ENCODE measurements at places on chromosomes 13 and 19.
A peak's percentile ranks its signal among the peaks of the same experiment; 100 is the strongest.

GRCh38 chr13:45859705-45860104 lies 8.2 kb upstream of the SIAH3 start:
- no peak for DNase-seq

GRCh38 chr19:49677901-49678674 lies 1.0 kb downstream of the PRMT1 start:
- peak; percentile 78 for DNase-seq

- DNase-seq = no peak
These were observed 26.4 kb downstream of the B3GLCT start for GRCh38 chr13:31225998-31226675.

- no peak for DNase-seq
These were observed 43.2 kb downstream of the CCNA1 start for GRCh38 chr13:36475468-36475867.

- no peak for DNase-seq
These were observed 2.1 kb upstream of the CEACAM19 start for GRCh38 chr19:44668985-44669764.

DNA sequence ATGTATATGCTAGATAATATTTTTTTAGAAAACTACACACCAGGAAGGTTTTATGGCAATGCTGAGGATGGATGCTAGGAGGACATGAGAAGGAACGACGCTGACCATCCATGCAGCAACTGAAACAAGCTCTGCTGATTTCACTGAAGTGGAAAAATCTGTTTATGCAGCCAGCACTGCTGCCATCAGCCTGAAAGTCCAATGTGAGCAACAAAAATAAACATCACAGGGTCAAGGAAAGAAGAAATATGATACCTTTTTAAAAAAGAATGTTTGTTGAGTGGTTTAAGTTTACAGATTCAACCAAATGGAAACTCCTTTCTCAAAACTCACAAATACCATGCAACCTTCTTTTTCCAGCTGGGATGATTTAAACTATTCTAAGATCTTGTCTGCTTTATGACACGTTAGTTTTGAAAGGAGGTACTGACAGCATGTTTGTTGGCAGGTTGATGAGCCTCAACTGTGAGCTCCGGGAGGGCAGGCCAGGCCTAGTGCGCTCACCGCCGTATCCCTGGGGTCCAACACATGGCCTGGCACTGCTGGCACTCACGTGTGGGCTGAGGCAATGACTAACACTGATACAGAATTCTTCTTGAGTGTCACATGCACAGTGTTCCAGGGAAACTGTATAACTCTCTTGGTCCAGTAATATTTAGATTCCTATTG lies 46.8 kb downstream of the LATS2 start:
- no peak for DNase-seq

DNA sequence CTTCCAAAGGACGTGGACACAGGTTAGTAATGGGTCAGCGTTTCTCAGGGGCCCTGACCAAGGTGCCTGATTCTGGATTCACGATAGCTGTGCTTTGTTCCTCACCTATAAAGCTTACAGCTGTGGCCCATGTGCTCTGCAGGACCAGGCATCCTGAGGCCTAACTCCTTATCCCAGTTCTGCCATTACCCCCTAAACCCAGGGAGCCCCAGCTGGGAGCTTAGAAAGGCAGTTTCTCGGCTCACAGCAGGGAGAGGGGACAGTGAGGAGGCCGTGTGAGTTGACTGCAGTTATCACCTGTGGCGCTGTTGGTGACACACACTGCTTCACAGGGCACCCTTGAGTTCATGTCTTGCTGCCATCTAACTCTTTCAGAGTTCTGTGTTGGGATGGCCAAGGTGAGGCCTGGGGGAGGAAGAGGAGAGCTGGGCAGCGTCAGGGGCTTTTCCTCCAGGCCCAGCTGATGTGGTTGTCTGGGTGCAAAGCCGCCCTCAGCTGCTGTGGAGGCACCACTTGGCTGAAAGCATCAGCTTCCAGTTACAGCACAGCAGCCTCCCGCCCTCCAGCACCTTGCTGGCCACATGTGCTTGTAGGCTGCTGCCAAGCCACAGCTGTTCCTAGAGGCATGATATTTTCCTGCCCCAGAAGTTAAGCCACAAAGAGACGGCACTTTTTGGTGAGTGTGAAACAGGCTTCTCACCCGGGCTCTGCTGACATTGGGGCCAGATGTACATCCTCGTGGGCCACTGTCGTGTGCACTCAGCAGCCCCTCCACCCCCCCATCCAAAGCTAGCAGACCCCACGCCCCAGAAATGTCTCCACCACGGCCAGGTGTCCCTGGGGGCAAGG lies 99.6 kb upstream of the MCF2L start:
- no peak for DNase-seq

DNA sequence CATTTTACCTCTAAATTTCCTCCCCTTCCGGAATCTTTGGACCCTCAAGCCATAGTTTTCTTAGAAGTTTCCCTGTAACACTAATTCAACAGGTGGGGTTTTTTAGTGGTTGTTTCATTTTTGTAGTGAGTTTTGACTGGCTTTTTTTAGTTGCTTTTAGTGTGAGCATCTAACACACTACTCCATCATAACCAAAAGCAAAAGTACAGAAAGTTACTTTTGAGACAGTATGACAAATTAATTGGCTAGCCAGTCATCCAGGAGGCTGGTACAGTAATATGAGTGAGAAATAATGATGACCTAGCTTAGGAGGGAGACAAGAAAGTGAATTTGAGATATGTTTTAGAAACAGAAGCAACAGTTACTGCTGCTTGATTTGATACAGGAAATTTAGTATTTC lies 71.5 kb downstream of the DNAJC15 start:
- DNase-seq = no peak

DNA sequence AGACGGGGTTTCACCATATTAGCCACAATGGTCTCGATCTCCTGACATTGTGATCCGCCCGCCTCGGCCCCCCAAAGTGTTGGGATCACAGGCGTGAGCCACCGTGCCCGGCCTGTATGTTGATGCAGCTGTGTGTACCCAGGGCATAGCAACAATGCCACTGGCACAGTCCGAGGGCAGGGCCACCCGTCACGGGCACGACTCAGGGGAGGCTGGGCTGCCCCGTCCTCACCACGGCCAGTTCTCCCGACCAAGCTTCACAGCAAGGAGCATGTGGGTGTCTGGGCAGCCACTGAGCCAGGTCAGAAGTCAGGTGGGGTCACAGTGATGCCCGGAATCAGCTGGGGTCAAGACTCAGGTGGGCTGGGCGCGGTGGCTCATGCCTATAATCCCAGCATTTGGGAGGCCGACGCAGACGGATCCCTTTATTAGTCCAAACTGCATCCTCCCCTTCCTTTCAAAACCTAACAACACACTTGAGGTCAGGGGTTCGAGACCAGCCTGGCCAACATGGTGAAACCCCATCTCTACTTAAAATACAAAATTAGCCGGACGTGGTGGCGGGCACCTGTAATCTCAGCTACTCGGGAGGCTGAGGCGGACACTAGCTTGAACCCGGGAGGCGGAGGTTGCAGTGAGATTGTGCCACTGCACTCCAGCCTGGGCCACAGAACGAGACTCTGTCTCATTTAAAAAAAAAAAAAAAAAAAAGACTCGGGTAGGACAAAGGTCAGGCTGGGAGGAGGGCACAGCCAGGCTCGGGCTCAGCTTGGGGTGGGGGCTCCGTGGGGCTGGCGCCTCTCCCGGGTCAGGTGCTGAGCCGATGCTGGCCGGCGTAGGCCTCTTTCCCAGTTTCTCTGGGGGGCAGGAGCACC lies 1.2 kb upstream of the CDC34 start:
- no peak for DNase-seq

DNA sequence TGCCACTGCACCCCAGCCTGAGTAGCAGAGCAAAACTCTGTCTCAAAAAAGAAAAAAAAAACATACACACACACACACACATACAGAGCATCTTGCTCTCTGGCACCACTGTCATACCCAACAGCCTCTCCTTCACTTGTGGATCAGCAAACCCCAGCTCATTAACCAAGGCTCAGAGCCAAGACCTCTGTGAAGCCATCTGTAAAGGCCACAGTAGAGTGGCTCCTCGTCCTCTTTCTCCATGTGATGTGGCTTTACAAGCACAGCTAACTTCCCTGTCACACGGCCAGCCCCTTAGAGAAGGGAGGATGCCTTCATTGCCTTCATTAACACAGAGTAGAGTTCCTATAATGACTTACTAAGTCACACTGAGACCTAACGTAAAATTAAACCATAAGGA lies 62.7 kb upstream of the LSM14A start:
- DNase-seq = no peak

GRCh38 chr13:53137779-53138178 lies 109.2 kb downstream of the OLFM4 start:
- DNase-seq = no peak

- DNase-seq = no peak
These were observed 23.6 kb downstream of the VSTM2B start for GRCh38 chr19:29549105-29550070.

- DNase-seq = no peak
These were observed 2.6 kb upstream of the HAUS5 start for GRCh38 chr19:35609851-35610353.

- DNase-seq = no peak
These were observed at the start of gene ZNF723 for GRCh38 chr19:22832031-22832762. TSS of gene ZNF723 (plus strand) at chr19:22832291. CDS start at chr19:22832380, 89 bp downstream.

DNA sequence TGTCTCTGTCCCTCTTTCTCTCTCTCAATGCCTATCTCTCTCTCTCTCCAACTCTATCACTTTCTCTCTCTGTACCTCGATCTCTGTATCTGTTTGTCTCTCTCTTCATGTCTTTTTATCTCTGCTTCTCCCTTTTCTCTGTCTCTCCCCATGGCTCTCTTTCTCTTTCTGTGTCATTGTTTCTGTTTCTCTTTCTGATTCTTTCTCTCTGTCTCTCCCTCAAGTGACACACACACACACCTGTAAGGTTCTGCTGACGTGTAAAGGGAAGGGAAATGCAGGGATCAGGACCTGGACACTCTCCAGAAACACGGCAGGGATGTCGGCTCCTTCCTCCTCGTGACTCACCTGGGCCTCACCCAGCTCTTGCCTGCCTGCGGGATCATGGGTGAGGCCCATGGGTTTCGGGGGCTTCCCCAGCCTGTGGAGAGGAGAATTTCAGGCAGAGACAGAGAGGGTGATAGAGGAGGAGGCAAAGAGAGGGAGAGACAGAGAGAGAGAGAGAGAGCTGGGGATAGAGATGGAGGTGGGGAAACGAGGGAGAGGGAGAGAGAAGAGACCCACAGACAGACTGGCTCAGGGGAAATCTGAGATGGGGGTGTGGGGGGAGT lies 5.4 kb upstream of the PLAUR start:
- no peak for DNase-seq

- DNase-seq = no peak
These were observed 508 bp downstream of the SLC15A1 start for GRCh38 chr13:98751861-98752466.

GRCh38 chr13:42781352-42781751 lies at the start of gene FAM216B:
TSS of gene FAM216B (plus strand) at chr13:42781584. CDS start at chr13:42784068, 2,484 bp downstream.
- DNase-seq = no peak

- no peak for DNase-seq
These were observed 3.1 kb upstream of the KLK3 start for GRCh38 chr19:50851620-50852019.
